ENCODE measurements at places on chromosomes 12 and 14.

- no peak for DNase-seq
These were observed 20.1 kb downstream of the ACTN1 start for GRCh38 chr14:68959035-68959434.

GRCh38 chr12:94783862-94784261, 133.5 kb upstream of the TMCC3 start:
- DNase-seq = no peak

DNA sequence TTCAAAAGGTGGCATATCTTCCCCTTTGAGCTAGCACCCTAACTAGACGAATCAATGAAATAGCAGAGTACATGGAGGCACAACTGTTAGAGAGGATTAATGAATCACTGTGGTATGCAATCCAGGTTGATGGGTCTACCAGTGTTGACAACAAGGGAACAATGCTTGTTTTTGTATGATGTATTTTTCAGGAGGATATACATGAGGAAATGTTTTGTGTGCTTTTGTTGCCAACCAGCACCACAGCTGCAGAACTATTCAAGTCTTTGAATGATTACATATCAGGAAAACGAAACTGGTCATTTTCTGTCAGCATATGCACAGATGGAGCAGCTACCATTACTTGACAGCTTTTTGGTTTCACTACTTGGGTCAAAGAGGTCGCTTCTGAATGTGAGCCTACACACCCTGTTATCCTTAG, 142.6 kb downstream of the GPHN start:
- DNase-seq = no peak

DNA sequence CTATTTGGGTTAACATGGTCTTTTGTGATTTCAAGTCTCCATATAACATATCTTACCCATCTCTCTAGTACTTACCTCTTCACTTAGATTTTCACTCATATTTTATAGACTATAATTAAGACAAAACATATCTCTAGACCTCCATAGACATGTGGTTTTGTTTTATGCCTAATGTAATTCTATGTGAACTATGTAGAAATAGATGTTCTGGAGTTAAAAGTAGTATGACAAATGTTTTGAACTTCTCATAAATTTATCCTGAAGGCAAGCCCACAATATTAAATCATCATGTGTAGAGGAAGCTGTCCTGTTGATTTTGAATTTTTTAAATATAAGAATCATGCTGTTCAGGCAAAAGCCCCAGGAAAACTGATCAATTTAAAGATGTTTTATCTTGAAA, 169.2 kb downstream of the SYT1 start:
- DNase-seq = no peak

DNA sequence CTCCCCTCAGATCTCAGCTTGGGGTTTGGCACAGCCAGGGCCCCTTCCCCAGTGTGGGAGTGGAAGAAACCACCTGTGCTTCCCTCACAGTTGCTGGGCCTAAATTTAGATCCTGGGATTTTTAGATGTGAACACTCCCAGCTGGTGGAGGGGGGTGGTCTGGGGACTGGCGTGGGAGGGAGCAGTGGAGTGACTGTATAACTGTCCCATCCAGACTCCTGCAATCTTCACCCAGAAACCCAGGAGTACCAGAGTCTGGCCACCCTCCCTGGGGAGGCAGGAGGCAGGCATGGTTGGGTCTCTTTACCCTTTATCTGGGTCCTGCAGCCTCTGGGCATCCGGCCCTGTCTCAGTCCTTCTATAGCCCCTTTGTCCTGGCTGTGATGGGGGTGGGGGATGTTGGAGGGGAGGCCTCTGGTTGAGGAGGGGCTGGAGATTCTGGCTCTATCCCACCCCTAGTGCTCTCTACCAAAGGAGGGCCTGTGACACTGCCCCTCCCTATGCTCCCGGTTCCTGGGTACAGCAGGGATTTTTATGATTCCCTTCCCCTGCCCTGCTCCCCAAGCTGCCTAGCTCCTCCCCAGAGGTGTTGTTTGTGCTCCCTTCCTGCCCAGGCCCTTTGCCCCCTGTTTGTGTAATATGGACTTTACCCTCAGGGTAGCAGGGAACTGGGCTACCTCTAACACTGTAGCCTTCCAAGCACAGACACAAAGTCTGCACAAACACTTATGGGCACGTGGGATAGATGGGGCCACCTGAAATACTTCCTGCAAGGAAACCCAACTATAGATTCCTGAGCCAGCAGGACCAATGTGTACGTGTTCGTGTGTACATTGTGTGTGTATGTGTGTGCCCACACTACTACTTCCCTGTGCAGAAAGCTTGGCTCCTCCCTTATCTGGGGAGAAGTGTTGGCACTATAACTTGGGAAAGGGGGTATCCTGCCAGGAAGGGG, 1.7 kb downstream of the ERBB3 start:
- no peak for DNase-seq

DNA sequence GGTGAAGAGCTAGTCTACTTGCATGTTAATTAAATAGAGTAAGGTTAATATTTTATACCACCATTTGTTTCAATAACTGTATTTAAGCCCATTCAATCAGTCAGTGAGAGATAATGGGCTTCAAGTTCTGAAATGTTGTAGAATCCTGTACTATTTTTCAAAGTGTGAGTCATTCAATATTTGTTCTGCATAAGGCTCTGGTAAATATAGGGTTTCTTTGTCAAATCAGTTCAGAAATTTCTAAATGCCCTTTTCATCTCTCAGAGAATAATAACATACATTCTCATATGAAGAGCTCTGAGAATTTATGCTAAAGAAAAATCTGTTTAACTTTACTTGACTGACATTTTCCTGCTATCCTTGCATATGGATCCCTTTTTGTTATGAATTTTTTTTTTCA, 493.3 kb downstream of the TMTC2 start:
- DNase-seq = no peak

DNA sequence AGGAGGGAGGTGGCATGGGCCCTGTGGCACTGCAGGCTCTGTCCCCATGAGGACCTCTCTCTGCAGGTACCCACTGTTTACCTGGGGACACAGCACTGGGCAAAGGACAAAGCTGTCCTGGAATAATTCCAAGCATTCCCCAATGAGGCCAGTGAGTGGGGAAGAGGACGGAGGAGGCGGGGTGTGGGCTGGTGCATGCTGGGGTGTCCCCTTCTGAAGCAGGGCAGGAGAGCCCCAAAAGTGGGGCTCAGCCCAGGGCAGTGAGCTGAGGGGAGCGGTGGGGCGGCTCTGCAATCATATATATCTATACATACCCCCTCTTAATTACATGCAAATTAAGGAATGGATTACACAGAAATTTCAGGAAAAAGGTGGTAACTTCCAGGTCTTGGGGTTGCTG, 315.8 kb downstream of the ADGRD1 start:
- DNase-seq = no peak

- DNase-seq = no peak
These were observed 1.4 kb downstream of the ACTN1 start for GRCh38 chr14:68977718-68978171.

DNA sequence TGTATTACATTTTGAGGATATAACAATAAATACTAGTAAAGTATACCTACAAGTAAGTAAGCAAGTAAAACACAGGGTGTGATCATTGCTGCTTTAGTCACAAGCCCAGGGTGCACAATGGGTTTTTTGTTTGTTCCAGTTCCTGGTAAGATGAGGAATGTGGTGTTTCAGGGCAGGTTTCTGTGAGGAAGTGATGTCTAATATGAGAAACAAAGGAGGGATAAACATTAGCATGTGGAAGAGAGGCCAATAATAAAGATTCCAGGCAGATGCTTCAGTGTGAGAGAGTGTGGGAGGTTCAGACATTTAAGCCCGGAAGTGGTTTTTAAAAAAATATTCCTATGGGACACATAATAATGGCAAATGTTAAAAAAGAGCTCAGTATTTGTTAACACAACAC, 808.1 kb upstream of the USP15 start:
- DNase-seq = no peak

GRCh38 chr14:57323721-57324120, 55.0 kb downstream of the AP5M1 start:
- DNase-seq = no peak

- no peak for DNase-seq
These were observed 361.9 kb upstream of the FKBP4 start for GRCh38 chr12:2432856-2433255.

- DNase-seq = no peak
These were observed 156.6 kb downstream of the CALM1 start for GRCh38 chr14:90553298-90553920.

DNA sequence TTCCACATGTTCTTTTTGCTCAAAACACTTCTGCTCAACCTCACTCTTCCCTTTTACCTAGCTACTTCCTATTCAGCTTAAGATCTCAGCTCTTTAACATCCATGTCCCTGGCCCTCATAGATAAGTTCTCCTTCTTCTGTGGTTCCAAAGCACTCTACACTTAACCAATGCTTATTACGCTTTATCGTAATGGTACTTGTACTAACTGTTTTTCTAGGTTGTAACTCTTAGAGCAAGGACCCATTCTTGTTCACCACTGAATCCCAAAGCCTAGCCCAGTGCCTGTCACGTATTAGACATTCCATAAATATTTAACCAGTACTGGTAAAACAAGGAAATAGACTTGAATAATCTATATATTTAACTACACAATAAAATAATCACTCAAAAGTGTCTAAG, 5.3 kb downstream of the SLC41A2 start:
- no peak for DNase-seq

GRCh38 chr14:44898551-44898950, 63.2 kb downstream of the KLHL28 start:
- no peak for DNase-seq

DNA sequence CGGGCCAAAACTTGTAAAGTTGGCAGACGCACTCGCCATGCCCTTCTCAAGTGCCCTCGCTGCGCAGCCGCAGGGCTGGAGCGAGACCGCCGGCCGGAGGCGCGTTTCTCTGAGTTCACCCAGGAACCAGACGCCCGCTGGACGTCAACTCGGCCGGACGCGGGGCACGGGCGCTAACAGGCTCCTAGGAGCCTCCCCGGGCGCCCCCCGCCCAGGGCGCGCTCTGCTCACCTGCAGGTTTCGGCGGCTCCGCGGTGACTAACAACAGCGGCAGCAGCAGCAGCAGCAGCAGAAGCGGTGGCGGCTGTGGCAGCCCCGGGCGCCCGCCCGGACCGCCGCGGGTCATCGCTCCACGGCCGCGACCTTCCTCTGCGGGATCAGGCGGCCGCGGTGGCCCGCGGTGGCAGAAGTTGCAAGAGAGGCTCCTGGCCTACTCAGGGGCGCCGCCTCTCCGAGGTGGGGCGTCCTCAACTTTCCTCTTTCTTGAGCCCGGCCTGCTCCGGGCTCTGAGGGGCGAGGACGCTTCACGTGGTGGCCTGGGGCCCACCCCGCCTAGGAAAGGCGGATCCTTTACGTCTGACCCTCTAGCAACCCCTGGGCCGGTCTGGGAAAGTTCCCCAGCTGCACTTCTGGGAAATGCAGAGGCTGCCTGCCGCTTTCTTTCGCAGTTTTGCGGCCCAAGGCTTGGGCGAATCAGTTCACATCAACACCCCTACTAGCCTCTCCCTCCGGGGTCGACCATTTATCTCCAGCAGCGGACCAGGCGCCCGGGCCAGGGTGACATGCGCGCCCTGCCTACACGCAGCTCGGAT, at the start of gene PLBD1:
Gene PLBD1 (minus strand): TSS at position 533 of the 812 bp plus-strand sequence. CDS start 187 bp downstream, at position 346.
- no peak for DNase-seq

DNA sequence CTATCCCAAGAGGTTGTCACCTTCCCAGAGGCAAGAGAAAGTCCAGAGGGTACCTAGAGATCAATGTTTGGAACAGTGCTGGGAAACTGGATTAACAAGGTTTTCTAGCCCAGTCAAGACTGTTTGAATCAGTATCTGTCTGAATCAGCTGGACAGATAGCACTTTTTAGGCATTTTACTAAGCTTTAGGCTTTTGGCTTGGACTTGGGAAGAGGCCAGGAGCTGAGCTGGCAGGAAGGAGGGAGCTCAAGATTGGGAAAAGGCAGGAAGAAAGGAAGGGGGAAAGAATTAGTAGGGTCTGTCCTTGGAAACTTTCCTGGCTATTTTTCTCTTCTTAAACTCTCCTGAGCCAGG, 8.3 kb downstream of the IKZF4 start:
- no peak for DNase-seq

DNA sequence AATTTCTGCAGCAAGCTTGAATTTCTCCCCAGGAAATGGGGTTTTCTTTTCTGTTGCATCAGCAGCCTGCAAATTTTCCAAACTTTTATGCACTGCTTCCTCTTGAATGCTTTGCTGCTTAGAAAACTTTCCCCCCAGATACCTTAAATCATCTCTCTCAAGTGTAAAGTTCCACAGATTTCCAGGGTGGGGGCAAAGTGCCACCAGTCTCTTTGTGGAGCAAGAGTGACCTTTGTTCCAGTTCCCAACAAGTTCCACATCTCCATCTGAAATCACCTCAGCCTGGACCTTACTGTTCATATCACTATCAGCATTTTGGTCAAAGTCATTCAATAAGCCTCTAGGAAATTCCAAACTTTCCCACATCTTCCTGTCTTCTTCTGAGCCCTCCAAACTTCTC, 241.6 kb upstream of the TMTC1 start:
- no peak for DNase-seq

DNA sequence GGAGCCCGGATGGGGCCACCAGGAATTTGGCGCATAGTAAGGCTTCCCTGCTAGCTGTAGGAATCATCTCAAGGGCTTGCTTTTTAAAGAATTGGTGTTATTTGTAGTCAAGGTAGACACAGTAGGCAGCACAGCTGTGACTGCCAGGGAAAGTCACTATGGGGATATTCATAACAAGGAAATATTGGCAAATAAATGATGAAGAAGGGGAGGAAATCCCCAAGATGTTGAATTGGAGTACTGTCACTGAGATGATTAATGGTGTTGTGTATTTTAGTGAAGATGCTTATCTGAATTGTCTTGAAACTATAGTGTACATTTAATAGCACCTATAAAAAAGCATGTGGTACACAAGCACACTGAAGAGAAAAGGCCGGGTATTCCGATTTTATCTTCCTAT, 118.9 kb downstream of the NPAS3 start:
- no peak for DNase-seq

- no peak for DNase-seq
These were observed 35.7 kb downstream of the CDC42BPB start for GRCh38 chr14:103021684-103022001.

GRCh38 chr14:101005447-101005846, 101.9 kb upstream of the RTL1 start:
- DNase-seq = peak; percentile 83

- DNase-seq = no peak
These were observed 261.3 kb upstream of the NOS1 start for GRCh38 chr12:117622741-117623140.

- DNase-seq = no peak
These were observed 2.5 kb downstream of the OR6C76 start for GRCh38 chr12:55428331-55429243.

Data from vagina (tissue), 2 donors.